ENCODE measurements at places on chromosomes 11 and 22.

DNA sequence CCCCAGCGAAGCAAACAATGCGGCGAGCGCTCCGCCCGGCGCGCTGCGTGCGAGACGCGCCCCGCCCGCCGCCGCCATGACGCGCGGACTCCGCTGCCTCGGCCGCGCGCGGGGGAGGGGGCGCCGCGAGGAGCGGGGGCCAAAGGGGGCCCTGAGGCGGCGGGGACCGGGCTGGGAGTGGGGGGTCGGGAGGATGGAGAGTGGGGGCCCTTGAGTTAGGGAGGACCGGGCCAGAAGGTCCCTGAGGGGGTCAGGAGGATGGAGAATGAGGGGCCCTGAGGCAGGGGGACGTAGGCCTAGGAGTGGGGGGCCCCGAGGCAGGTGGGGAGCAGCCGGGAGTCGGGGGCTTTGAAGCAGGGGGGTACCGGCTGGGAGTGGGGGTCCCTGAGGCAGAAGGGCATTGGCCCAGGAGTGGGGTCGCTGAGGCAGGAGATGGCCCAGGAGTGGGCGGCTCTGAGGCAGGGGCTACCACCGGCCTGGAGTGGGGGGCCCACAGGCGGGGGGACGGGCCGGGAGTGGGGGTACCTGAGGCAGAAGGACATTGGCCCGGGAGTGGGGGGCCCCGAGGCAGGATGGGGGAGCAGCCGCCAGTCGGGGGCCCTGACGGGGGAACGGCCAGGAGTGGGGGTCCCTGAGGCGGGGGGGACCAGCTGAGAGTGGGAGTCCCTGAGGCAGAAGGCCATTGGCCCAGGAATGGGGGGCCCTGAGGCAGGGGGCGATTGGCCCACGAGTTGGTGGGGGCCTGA is at the start of gene BRD1:
BRD1 (minus strand) TSS at position 21 of the 746 bp plus-strand sequence. CDS start 3,556 bp downstream, outside the sequence.
- DNase-seq, result peak; percentile 66

DNA sequence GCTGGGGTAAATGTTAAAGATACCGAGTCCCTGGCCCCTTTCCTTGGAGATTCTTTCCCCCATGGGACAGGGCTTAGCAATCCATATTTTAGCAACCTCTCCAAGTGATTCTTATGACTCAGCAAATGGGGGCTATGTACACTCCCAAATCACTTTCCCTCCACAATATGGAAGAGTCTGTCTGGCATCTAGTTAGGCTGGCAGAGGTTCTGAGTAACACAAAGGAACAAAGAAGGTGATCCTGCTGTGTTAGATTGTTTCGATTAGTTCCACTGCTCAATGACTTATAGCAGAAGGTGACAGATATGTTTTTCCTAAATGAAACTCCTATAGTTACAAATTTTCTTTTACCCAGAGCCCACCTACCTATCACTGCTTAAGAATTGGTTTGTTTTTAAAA is 154.0 kb upstream of the SYT13 start:
- no peak for DNase-seq

GRCh38 chr22:40966726-40967085 is 15.5 kb downstream of the RBX1 start:
- DNase-seq, result no peak

GRCh38 chr22:30347255-30347892 is 9.3 kb downstream of the SF3A1 start:
- no peak for DNase-seq

DNA sequence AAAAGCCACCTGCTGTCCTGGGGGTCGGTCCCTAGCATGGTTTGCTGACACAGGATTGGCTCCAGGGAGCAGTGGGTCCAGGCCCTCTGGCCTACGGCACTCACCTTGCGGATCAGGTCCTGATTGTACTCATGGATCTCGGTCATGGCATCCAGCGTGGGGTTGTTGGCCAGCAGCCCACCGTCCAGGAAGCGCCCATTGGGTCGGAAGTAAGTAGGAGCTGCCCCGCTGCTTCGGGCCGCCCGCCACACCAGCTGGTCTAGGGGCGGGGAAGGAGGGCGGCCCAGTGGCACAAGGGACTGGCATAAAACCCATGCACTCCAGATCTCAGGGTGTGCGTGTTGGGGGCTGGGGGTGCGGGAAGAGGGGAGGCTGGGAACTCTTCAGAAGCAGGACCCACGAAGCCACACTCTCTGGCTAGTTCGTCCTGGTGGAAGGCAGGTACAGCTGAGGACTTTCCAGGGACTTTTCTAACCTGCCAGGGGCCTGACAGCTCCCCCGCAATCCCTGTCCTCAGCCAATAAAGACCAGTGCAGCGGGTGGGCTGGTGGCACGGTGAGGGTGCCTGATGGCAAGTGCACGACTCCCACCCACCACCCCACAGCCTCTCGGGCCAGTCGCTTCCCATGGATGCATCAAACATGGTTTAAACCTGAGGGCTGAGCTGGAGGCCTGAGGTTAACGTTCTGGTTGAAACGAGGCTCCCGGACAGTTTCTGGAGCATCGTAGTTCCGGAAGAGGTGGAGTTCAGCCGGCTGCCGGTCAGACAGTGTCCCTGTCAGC is 5.1 kb upstream of the BAIAP2L2 start:
- DNase-seq, result no peak

DNA sequence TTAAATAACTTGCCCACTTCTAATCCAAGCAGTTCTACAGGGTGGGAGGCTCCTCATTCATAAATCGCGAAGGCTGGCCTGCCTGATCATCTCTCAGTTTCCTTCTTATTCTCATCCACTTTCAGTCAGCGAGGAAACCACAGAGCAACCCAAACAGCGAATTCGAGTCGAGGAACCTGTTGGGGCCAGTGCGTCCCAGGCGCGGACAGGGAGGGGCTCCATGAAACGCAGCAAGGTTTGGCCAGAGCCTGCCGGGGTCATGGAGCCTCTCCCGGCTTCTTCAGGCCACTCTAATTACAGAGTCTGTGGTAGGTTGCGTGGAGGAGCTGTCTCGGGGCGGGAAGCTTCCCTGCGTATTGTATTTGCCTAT is 741 bp upstream of the NAV2 start:
- no peak for DNase-seq

- no peak for DNase-seq
These were observed 200.5 kb downstream of the GRIK4 start for GRCh38 chr11:120712014-120712413.

DNA sequence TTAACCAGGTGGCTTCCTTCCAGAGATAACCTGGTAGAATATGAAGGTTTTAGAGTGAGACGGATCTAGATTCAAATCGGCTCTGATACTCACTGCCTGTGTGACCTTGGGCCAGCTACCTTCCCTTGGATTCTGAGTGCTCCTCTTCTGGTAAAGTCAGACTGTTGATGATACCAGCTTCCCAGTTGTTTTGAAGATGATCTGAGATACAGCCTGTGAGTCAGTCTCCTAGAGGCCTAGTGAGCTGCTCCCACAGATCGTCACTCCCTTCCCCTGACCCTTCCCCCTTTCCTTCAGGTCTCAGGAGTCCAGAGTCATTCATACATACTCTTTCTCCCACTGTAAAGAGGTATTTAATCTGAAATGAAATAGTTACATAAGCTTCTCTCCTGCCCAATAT is 207.8 kb downstream of the GRIK4 start:
- DNase-seq, result no peak

DNA sequence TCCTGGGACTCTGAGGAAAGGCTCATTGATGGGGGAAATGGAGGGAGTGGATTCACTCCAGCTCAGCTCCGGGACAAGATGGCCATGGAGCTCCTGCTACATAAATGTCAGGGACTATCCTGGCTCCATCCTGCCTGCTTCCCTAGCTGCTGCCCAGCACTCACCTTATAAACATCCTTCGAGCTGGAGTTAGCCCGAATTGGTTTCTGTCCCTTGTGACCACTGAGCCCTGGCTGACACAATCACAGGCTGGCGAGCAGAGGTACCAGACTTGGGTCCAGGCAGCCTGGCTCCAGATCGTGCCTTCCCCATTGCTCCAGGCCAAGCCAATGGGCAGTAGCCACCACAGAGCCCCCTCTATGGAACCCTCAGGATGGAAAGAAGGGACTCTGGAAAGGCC is 77.6 kb downstream of the FDX1 start:
- DNase-seq, result no peak

GRCh38 chr11:44693654-44694119 is 33.1 kb upstream of the TSPAN18 start:
- no peak for DNase-seq

DNA sequence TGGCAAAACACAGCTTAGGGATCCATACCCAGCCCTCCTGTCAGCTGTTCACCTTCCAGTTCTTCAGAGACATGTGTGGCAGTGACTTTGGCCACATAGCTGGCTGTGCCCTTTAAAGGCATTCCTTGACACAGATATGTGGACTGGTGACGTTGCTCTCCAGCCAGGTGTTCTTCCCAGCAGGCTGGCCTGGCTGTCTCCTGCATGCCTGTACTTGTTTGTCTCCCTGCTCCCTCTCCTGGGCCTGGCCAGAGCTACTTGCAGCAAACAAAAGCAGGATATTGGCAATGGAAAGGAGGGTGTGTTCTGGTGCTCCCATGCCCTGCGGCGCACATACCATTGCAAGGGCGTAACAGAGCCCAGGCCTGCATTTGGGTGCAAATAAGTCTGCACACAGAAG is 38.3 kb downstream of the PIK3IP1 start:
- no peak for DNase-seq

- DNase-seq, result no peak
These were observed 54.2 kb upstream of the AMPD3 start for GRCh38 chr11:10400856-10401255.

DNA sequence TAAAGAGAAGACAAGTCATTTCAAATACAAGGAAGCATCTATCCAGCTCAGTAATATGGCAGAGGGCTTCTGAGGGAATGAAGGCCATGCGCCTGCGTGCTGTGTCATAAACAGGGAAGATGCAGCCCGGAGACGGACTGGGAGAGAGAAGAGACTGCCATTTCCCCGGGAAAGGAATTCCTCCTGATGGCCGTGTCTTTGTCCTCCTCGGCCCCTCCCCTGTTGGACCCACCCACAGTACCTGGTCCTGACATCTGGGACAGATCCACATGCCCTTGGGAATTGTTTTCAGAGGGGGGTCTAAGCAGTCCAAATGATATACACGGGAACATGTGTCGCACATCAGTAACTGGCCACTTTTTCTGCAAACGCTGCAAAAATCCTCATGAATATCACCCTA is 15.5 kb downstream of the LARGE2 start:
- no peak for DNase-seq

GRCh38 chr11:127393460-127393997 is 393.0 kb upstream of the KIRREL3 start:
- DNase-seq, result no peak

GRCh38 chr11:73579641-73580434 is 18.1 kb downstream of the FAM168A start:
- DNase-seq, result no peak

- no peak for DNase-seq
These were observed 9.4 kb downstream of the LHFPL7 start for GRCh38 chr22:24937114-24937513.

DNA sequence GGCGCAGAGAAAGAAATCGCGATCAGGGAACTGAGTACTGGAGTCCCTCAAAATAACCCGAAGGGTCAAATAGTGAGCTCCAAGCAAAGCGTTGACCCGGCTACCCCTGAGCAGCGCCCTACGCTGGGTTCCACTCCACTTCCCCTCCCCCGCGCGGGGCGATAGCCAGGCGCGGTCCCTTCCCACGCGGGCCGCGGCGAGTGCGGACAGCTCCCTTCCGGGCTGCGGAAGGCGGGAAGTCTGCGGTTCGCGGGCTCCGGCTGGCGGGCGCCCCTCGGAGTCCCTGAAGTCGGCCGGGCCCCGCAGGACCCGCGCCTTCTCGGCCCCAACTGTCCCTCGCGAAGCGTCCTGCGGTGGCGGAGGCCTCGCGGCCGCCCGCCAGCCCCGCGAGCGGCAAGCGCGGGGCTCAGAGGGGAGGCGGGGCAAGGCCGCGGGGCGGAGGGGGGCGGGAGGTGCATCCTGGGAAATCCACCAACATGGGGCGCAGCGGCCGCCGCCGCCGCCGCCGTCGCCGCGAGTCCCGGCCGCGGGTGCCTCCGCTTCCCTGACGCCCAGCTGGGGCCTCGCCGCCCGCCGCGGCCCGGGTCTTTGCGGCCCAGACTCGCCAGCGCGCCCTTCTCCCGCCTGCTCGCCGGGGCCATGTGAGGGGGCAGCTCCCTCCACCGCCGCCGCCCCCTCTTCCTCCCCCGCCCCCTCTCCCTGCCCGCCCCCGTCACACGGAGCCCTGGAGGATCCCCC is at the start of gene QSER1:
QSER1 (plus strand) TSS at position 457 of the 738 bp plus-strand sequence. CDS start 315 bp downstream, outside the sequence.
- DNase-seq, result peak; percentile 74
